ENCODE measurements at places on chromosomes 2 and 18. TPM values are rescaled to one million over a fixed set of nuclear protein-coding genes. Genes with fewer than 3 reads are reported as not detected.

DNA sequence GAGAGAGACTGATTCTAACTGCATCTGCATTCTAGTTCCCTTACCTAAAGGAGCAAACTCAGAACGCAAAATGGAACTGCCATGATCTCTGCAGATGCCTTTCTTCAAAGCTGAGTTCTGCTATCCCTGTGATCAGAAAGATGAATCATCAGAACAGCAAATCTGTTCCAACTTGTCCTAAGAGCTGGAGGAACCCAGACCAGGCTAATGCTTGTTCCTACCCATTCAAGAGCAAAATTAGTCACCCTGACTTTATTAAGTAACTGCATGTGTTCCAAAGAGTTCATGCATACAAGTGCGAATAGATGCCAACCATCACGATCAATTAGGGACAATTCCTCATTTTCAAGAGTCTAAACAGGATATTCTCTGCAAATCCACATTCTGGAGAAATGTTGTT is 46.5 kb downstream of the MBP start:
- no peak for DNase-seq

GRCh38 chr18:9716780-9717563 is 8.9 kb downstream of the RAB31 start:
- no peak for DNase-seq

- peak; percentile 5 for DNase-seq
Measured at GRCh38 chr2:9897331-9897737, 54.1 kb downstream of the TAF1B start.

DNA sequence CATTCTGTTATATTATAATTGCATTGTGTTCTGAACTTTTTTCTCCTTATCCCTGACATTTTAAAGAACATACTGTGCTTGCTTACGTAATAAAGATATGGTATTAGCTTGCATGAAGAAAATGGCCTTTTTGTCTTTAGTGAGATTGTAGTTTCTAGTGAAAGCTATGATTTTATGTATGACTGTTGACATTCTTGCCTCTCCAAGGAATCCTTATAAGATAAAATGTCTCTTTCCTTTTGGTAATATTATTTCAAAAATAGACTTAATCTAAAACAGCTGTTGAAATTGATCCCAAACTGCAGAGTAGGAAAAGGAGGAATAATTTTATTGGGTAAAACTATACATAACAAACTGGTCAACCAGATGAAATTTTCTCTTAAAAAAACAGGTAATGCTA is 40.8 kb upstream of the CCDC102B start:
- no peak for DNase-seq

- peak; percentile 77 for DNase-seq
Measured at GRCh38 chr2:61255580-61256437, 93.8 kb downstream of the C2orf74 start.

DNA sequence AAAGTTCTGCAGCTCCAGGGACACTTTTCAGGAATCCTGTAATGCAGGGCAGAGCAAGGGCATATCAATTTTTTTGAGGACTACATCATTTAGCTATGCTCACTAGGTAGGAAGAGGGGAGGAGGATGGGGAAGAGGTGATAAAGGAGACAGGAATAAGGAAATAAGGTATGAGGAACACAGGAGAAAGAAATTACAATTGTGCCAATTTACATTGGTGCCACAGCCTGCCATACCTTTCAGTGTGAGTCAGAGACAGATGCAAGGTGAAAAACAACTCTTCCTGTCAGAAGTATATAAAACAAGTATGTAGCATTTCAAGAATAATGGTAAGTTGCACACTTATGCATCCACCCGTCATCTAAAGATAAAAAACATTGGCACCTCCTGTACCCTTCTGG is 5.4 kb upstream of the MRPS9 start:
- DNase-seq: no peak

DNA sequence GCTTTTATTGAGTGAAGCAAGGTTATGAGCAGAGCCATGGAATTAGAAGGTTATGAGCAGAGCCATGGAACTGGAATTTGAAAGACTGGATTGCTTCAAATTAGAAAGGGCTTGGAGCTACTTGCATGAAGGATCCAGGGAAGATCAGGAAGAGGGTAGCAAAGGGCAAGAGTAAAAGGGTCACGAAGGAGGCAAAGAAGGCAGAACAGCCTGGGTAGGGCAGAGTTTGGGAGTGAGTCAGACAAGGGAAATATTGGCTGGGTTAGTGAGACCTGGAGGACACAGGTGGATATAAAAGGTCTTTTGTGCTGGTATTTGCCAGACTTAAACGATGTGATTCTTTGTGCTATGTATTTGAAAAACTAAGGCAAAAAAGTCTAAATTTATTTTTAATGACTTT is 65.0 kb downstream of the SEMA4F start:
- DNase-seq: no peak

- no peak for DNase-seq
Measured at GRCh38 chr18:36155851-36156757, 26.4 kb downstream of the ELP2 start.

- DNase-seq: no peak
Measured at GRCh38 chr2:173571887-173572680, 217.4 kb downstream of the CDCA7 start.

DNA sequence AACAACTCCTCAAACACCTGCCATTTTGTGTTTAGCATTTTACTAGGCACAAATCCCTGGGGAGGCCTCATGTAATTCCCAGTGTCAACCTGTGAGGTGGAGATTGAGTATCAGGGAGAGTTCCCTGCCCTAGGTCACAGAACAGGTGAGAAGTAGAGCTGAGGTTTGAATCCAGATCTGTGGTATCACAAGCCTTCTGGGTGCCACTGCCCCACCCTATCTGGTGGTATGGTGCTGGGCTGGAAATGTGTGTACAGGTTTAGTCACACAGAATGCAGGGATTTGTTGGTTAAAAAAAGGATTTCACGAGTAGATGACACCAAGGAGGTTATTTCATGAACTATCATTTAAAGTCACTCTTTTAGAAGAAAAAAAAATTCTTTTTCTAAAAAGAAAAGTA is 35.7 kb upstream of the PKDCC start:
- no peak for DNase-seq

DNA sequence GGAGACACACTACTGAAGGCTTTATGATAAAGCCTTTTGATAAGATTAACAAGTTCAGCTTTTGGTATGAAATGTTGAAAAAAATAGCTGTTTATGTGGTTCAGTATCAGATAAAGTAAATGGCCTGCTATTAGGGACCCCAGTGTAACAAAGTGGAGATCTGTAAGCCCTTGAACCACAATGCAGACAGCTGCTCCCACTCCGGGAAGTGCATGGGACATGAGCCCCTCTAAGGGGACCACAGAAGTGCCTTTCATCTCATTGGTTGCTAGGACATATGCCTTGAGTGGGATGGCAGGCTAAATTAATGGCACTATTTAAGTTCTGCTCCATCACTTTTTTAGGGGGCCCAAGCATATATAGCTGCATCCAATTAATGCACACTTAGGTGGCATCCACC is 167.6 kb upstream of the SOX11 start:
- no peak for DNase-seq

- DNase-seq: no peak
Measured at GRCh38 chr2:27378096-27378808, 2.3 kb downstream of the ZNF513 start.

DNA sequence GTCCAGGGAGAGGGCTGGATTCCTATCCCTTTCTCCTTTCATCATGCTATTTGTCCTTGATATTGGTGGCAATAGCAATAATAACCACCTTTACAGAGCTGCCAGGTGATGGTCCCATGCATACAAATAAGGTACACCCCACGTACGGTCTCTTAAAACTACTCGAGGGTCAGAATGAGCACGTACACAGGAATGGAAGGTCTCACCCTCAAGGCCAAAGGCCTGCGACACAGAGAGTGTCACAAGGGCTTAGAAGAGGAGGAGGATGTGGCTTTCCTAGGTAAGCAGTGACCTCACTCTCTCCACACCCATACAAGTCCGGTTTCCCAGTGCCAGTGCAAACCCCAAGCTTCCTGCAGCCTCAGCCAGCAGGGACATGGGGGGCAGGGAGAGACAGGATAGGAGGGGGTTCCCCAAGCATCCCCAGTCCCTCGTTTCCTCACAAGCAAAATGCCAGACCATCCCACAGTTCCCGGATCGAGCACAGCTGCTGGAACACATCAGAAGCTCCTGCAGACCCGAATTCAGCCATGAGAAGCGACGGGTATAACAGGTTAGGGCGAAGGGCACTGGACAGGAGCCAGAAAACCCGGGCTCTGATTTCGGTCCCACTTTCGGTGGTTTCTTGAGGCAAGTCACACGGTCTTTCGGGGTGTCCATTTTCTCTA is 49.2 kb downstream of the PLB1 start:
- DNase-seq: peak; percentile 16

DNA sequence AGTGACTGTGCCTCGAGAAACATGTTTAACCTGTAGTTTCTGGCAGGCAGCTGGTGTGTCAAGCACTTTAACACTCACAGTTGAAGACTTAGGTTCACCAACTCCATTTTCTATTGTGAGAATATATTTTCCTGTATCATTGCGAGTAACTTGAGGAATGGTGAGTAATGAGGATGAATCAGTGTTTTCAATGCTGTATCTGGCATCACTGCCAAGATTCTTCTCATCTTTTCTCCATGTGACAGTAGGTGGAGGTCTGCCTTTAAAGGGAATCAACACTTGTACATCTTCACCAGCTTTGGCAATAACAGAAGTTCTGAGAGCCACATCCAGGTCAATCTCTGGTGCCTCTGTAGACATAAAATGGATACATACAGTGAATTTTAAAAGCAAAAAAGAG is 72.8 kb downstream of the PLEKHA3 start:
- no peak for DNase-seq

GRCh38 chr2:163132850-163133249 is 294.3 kb upstream of the KCNH7 start:
- DNase-seq: no peak

DNA sequence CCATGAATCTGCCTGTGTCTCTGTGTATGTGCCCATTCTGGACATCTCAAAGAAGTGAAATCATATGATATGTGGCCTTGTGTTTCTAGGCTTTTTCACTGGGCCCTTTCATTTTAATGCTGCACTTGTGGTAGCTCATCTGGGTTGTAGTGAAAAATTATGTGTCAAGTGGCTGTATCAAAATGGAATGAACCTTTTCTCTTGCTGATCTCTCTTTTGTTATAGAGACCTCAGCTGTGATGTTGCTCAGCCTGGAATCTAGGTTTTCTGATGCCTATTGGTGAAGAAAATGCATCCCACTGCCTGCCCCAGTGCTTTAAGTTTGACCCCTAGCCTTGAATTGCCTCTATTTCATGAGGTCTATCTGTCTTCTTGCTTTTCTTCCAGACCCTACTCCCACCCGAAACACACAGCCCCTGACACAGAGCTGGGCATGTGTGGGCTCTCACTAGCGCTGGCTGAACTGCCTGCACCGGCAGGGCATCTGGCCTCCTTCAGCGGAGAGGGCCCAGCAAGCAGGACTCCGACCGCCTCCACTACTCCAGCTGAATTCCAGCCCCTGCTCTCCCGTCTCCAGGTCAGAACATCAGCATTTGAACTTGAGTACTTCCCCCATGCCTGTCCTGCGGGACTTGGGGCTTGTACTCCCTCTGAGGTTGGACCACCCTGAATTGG is 175.8 kb upstream of the MSH6 start:
- DNase-seq: no peak

DNA sequence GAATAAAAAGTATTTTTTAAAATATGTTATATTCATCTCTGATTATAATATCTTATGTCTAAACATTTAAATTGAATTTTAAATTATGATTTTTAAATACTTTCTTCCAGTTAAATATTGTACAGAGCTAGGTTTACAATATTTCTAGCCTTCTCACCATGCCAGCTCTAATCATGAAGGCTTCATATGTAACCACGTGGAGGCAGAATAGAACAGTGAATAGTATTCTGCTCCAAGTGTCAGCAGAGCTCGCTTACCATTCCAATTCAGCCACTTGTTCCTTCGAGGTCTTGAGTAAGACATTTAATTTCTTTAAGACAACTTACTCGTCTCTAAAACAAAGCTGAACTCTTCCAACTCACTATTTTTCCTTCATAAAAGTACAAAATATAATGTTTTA is 871.8 kb downstream of the SUCLG1 start:
- DNase-seq: no peak

DNA sequence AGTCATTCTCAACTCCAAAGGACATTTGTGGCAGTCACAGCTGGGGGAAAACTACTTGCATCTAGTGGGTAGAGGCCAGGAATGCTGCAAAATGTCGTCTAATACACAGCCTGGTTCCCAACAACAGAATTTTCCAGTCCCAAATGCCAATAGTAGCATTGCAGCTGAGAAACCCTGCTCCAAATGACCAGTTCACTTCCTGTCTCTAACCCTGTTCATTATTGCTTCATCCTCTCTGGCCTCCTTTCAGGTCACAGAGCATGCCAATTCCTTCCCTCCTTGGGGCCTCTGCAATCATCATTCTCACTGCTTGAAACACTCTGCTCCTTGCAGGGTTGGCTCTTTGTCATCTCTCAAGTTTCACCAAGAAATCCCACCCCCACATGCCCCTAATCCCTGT is 139.1 kb downstream of the IRS1 start:
- DNase-seq: peak; percentile 53

GRCh38 chr2:96716388-96716787 is 23.5 kb downstream of the LMAN2L start:
- no peak for DNase-seq

- DNase-seq: no peak
Measured at GRCh38 chr2:166958986-166959481, 70.8 kb downstream of the XIRP2 start.

DNA sequence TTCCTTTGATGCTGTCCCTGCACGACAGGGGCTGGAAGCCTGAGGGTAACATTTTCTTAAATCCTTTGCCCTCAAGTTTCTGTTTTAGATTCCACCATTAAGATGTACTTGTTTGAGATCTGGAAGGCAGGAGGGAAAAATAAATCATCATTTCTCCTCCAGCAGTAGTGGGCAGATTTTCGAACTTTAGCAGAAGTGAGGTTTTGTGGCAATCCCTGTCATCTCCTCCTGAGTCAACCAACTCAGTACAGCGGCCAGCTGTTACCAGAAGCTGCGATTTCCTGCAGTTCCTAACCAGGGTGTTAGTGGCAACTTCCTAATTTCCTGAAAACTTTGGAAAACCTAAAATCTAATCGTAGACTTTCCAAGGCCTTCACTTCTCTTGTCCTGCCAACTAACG is 517.2 kb upstream of the ACVR2A start:
- no peak for DNase-seq

The PCARE gene
- not detected for total RNA-seq

The ITPRIPL1 gene
- 2.0 TPM for total RNA-seq

The INHA gene
- not detected for total RNA-seq

The TUBA4A gene
- 9.5 TPM for total RNA-seq

The MAPRE3 gene
- 0.79 TPM for total RNA-seq

The METAP1D gene
- total RNA-seq: 1.6 TPM

The GPR75 gene
- 0.65 TPM for total RNA-seq

The CHRND gene
- not detected for total RNA-seq

The RBKS gene
- total RNA-seq: 1.1 TPM

All from lung microvascular endothelial cell (primary cell).